NCI-H526 (cell line): ENCODE measurements at places on chromosomes 7 and 10.

GRCh38 chr10:91756286-91756685, 41.9 kb upstream of the TNKS2 start:
- no peak for DNase-seq

DNA sequence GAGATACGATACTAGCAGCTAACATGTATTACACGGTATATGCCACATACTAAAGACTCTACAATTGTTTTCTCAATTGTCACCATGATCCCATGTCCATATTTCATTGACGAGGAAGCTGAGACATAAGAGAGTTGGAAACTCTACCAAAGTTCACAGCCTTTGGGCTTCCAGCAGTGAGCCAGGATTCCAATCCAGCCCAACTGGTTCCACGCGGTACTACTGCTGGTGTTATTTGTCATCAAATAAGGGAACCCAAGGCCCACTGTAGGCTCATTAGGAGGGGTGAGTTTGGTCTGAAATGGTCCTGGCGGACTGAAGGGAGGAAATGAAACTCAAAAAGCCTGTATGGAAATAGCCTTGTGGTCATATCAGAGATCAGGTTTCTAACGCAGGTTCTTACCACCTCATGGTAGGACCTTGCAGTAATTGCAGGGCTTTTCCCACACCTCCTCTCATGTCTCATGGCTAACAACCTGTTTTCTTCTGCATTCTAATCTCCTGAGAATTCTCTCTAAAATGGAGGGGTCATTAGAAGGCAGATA, 814.6 kb downstream of the LRMDA start:
- DNase-seq = no peak

- DNase-seq = no peak
Measured at GRCh38 chr10:116457488-116457887, 29.8 kb downstream of the PNLIPRP3 start.

GRCh38 chr10:15719899-15720634, at the start of gene ITGA8:
Gene ITGA8, minus strand, starts transcription at chr10:15719922. Its CDS starts 151 bp downstream, at chr10:15719771.
- peak; percentile 70 for DNase-seq

- DNase-seq = no peak
Measured at GRCh38 chr10:33476757-33477273, 142.3 kb upstream of the NRP1 start.

GRCh38 chr7:152504367-152504766, 68.6 kb upstream of the KMT2C start:
- no peak for DNase-seq

DNA sequence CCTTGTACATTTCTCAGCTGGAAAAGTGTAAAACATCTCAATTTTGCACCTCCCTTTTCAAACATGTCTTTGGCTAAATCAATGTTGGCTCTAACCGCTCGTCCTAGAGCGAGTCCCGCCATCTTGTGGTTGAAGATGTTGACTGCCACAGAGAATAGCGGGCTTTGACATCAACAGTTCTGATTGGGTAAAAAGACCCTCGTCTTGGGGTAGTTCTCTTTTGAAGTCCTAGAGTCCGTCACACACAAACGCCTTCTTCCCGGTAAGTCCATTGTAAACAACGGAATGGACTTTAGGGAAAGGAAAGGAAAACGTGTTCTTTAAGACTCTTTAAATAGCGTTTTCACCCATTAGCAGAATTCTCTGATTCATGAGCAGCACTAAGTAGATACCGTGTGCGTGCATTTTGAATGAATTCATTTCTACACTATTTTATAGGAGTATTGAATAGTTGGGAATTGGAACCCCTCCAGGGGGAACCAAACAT, 452 bp upstream of the RPP30 start:
- DNase-seq = peak; percentile 32

GRCh38 chr7:142927085-142927745, 6.3 kb downstream of the TRPV5 start:
- no peak for DNase-seq

DNA sequence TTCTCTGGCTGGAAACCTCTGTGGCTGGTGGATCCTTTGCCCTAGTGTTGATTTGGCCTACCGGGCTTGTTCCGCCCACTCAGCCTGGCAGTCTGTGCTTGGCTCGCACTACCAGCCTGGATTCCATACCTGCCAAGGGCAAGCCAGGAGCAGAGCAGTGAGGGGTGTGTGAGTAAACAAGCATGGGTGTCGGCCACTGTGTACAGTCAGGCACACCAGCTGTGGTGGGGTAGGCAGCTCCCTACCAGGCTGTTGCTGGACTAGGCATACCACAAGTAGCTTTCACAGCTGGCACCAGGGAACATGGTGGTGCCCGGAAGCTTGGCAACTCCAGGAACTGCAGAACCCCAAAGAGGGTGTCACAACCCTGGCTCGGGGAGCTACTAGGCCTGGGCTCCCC, 942.9 kb upstream of the LRRN3 start:
- no peak for DNase-seq

DNA sequence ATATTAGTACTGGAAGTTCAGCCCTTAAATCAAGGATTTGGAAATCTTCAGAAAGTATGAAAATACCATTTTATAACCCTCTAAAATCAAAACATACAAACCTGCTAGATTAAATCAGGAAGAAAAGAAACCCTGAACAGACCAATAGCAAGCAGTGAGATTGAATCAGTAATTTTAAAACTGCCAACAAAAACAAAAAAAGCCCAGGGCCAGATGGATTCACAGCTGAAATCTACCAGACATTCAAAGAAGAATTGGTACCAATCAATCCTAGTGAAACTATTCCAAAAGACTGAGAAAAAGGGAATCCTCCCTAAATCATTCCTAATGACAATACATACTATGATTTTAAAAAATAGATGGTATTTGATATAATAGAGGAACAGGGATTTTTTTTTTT, 70.1 kb downstream of the MCU start:
- no peak for DNase-seq

GRCh38 chr7:91291902-91292301, 27.7 kb downstream of the FZD1 start:
- no peak for DNase-seq

DNA sequence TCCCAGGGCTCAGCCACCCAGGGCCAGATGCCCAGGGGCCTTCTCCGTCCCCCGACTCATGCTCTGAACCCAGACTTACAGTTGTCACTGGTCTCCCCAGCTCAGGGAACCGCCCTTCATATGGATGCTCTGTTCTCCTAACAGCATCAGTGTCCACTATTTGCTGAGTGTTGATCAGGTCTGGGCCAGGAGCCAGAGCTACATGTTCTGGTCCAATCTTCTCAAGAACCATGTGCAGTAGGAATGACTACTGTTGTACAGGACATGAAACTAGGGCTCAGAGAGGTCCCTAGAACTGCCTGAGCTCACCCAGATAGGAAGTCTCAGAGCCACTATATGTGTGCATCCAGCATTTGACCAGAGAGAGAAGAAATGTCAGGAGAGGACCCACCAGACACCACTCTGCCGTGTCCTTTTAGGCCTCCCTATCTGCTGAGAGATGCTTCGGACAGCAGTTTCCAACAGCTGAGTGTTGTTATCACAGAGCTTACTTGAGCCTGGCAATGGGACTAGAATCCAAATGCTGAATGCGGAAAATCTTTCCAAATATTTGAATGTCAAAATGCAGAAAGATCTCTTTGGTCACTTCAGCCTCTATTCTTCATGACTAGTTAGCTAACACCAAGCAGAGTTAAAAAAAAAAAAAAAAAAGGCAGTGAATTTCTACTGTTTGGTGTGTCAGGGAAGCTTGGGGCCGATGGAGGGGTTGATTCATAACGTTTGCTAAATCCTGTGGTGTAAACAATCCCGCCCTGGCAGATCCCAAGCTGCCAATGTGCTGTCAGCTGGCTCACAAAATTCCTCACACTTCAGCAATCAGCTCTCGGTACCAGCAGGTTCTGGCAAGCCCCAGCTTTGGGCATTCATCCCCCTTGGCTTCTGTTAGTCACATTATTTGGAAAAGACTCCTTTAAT, 246.1 kb downstream of the TNS3 start:
- DNase-seq = no peak

- no peak for DNase-seq
Measured at GRCh38 chr7:45698303-45699014, 124.3 kb downstream of the ADCY1 start.

DNA sequence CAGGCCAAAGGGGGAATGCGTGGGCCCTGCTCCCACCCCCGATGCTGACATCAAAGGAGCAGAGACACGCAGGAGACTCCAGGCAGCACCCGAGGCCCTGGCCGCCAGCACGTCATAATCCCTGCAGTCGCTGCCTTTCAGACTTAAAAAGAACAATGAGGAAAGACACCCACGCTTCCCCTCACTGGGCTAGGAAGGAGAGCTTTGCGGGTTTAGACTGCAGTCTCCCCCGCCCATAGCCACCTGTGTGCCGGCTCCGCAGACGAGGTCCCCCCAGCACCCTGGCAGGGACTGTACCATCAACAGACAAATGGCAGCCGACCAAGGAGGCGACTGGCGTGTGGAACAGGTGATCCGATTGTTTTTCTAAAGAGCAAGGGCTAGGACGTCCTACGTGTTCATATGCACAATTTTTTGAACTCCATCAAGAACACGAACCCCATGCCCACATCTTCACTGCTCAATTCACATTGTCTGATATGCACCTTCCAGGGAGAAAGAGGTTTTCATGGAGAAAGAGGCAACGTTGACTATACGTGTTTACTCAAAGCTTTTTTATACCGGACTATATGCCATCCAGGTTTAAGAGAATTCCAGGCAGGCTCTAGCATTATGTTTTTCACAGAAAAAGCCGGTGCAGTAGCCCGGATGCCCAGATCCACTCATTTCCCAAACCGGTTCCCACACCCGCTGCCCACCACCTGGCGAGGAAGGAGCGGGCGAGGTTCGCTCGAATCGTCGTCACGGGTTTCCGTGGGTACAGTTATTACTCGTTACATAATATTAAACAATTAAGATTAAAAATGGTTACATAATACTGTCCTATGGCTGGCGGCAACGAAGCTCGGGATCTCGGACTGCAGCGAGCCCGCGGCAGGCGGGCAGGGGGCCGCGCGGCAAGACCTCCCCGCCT, 1.1 kb downstream of the GRB10 start:
- peak; percentile 63 for DNase-seq

GRCh38 chr7:135774284-135774683, 25.7 kb upstream of the FAM180A start:
- peak; percentile 23 for DNase-seq

GRCh38 chr10:110525349-110526260, 27.9 kb downstream of the DUSP5 start:
- no peak for DNase-seq

- DNase-seq = no peak
Measured at GRCh38 chr7:5462216-5462615, 38.6 kb upstream of the TNRC18 start.

DNA sequence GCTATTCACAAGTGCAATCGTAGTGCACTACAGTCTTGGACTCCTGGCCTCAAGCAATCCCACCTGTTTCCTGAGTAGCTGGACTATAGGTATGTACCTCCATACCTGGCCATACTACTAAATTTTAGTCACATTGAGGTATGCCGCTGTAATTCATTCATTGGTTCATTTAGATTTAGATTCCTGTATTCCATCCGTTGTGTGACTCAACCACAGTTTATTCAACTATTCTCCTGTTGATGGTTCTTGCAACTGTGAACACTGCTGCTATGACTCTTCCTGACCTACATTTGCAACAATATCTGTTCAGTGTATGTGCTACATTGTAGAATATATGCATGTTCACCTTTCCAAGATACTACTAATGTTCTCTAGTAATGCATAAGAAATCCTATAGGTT, 8.0 kb upstream of the ZCCHC24 start:
- DNase-seq = no peak

DNA sequence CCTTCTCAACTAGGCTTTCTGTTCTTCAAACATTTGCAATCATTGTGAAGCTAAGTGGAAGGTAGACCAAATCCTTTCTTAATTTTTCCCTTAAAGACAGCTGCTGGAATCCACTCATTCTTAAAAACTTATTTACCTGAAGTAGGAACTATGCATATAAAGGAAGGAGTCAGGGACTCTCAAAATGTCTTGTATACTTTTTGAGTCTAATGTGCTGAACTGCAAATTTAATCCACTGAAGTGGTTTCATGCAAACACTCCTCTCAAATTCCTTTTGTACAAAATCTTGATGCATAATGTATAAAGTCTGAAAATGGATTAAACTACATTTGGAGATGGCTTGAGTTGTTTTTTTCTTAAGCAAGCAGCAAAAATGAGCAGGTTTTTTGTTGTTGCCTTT, 118.0 kb downstream of the CABCOCO1 start:
- DNase-seq = no peak

- no peak for DNase-seq
Measured at GRCh38 chr10:87872828-87873227, 9.4 kb downstream of the PTEN start.

- peak; percentile 84 for DNase-seq
Measured at GRCh38 chr7:77797734-77798393, 370 bp downstream of the TMEM60 start.

DNA sequence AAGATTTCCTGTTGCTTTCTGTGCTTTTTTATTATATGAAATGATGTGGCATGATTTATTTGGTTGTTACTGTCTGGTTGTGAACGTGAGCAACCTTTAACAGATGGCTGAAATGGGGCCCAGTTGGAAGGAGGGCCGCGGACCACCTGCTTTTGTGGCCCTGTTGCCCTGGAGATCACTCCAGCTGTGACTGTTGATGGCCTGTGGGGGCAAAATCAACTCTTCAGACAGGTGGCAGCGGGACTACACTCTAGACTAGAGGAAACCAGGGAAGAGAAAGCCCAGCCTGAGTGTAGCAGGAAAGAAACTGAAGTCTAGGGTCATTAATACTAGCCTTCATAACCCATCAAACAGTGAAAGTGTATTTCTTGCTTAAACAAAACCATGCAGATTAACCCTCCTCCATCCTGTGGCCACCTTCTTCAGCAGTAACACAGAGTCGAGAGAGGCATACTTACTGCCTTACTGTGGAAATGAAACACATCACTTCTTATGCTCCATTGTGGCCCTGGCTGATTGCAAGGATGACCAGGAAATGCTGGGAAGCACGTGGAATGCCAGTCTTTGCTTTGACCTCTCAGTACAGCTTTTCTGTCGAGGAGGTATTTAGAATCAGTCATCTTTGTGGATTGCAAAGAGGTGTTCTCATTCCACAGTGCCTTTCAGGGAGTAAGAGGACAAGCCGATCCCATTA, 80.5 kb downstream of the CCNY start:
- DNase-seq = no peak

- DNase-seq = no peak
Measured at GRCh38 chr10:67924136-67924535, 39.7 kb downstream of the SIRT1 start.

GRCh38 chr10:133379152-133379800, at the start of gene PAOX:
Gene PAOX, plus strand, starts transcription at chr10:133379262. Its CDS starts 55 bp downstream, at chr10:133379317.
- peak; percentile 45 for DNase-seq
